ENCODE measurements at places on chromosomes 3 and 15.

- DNase-seq: no peak
These were observed 266.2 kb downstream of the LSAMP start for GRCh38 chr3:116179091-116179490.

DNA sequence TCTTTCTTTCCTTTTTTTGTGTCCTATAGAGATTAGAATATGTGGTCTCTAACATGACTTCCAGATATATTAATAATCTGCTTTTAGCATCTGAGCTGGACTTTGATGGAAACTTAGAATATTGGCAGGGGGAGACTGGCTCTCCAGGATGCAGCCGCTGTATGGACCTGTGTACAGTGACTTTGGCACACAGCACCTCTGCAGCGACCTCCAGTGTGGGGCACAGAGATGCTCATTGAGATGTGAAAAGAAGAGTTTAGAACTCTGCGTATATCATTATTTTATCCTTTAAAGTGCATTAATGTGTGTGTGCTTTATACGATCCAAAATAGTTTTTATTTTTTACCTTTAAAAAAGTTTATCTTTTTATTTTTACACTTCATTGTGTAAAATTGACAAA is 18.3 kb downstream of the CFAP161 start:
- DNase-seq: no peak

- DNase-seq: no peak
These were observed 119.3 kb downstream of the SMAD6 start for GRCh38 chr15:66821307-66821706.

- DNase-seq: no peak
These were observed 328.4 kb upstream of the UMPS start for GRCh38 chr3:124401843-124402242.

DNA sequence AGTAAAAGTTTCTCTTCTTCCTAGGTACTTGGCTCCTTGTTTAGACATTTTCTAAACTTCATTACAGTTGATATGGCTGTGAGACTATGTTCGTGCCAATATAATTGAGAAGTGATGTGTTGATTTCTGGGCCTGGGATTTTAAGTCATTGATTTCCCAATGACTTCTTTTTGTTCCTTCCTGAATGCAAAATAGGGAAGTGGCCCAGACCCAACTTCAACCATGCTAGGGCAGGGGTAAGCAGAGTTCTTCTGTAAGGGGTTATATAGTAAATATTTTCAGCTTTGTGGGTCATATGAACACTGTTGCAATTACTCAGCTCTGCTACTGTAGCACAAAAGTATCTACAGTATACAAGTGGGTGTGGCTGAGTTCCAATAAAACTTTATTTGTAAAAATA is 320.1 kb upstream of the WNT5A start:
- no peak for DNase-seq

- peak; percentile 66 for DNase-seq
These were observed 156.6 kb downstream of the NR1D2 start for GRCh38 chr3:24101676-24102168.

- no peak for DNase-seq
These were observed 61.9 kb downstream of the ANO10 start for GRCh38 chr3:43559961-43560360.

DNA sequence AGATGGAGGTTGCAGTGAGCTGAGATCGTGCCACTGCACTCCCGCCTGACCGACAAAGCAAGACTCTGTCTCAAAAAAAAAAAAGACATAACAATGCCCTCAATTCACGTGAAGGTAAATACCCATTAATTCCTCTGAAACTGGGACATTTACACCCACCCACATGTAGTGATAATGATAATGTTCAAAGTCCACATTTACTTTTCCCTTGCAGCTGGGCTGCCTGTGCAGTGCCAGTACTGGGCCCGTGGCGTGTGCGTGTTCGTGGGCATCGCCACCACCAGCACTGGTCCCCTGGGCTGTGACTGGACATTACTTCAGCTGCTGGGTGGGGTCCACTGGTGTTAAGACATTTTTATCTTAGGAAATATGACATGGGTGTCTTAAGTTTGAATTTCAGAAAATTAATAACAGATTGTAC is 123.6 kb downstream of the SLC25A26 start:
- DNase-seq: no peak

DNA sequence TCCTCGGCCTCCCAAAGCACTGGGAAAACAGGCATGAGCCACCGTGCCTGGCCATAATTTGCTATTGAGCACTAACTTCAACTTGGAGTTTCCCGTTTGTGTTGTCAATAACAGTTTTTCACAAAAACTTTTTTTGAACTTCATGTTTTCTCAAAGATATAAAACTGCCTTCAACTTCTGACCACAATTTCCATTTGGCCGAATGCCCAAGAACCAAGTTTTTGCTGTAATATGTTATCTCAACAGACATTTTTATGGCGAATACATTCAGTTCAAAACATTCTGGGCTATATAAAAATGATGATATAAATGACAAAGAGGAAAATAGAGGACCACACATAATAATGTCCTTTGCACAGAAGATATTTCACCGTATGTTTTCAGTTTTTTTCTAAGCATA is 56.4 kb downstream of the NEDD4 start:
- no peak for DNase-seq
